AG09319 (cell line): ENCODE measurements at places on chromosomes 6 and 20.

GRCh38 chr6:72182337-72183246 lies 296.2 kb downstream of the RIMS1 start:
- no peak for DNase-seq

GRCh38 chr6:2558861-2559801 lies 191.6 kb downstream of the MYLK4 start:
- no peak for DNase-seq

GRCh38 chr6:169800668-169801395 lies 49.4 kb downstream of the ERMARD start:
- DNase-seq, result no peak

GRCh38 chr6:154358019-154358545 lies 1.5 kb upstream of the IPCEF1 start:
- DNase-seq, result no peak

DNA sequence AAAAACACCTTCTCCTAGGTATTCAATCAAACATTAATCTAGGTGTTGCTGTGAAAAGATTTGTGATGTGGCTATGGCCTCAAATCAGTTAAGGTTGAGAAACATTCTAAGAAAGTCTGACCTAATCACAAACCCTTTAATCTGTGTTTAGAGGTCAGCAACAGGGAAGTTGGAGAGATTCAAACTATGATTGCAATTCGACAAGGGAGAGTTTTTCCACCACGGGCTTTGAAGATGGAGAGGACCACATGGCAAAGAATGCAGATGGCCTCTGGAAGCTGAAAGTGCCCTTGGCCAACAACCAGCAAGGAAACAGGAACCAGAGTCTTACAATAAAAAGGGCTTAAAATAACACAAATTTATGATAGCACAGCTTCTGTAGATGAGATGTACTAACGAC lies 29.6 kb upstream of the LGSN start:
- DNase-seq, result no peak

GRCh38 chr6:69622230-69622629 lies 174.6 kb downstream of the LMBRD1 start:
- DNase-seq, result no peak

DNA sequence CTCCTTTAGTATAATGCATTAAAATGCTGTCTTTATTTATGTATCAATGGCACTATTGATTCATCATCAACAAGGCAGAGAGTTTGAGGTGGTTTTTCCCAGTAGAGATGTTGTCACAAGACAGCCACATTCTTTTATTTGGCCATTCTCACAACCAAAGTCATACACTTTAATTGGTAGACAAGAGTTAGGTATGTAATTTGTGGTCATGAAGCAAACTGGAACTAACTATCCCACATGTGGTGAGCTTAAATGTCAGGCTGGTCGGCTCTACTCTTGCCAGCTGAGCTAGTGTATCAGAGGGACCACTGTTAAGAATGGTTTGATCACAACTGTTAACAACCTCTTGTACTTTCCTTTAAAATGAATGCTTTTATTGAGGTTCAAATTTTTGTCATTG lies 714.6 kb downstream of the CD109 start:
- peak; percentile 28 for DNase-seq

DNA sequence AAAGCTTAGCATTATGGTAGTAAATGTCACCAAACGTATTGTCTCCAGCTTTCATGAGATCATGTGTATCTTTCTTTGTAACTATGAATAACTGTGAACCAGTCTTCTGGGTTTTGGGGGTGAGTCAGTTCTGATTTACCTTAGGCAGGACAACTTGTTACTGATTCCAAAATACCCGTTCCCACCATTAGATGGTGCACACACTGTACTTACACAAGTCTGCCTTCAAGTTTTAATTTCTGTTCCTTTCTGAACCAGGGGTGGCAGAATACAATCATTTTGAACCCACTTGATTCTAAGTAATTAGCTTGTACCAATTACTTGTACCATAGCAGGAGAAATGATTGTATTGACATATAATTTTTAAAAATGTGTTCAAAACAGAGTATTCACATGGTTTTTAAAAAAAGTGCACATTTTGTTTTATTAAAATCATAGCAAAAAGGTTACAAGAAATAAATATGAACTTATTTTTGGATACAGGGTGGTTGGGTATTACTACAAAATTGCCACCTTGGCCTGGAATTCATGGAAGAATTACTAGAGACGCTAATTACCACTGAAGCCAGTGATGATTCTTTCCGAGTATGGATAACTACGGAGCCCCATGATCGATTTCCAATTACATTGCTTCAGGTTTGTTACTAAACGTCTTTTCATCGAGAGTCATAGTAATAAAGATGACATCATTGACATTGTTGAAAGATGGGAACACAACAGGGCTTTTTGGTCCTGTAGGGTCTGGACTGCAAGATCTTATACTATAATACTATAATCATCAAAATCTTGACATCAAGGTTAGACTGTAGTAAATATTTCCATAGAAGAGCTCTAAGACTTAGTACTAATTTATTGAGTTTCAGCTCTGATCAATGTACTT lies 75.2 kb upstream of the GLP1R start:
- DNase-seq, result peak; percentile 22

DNA sequence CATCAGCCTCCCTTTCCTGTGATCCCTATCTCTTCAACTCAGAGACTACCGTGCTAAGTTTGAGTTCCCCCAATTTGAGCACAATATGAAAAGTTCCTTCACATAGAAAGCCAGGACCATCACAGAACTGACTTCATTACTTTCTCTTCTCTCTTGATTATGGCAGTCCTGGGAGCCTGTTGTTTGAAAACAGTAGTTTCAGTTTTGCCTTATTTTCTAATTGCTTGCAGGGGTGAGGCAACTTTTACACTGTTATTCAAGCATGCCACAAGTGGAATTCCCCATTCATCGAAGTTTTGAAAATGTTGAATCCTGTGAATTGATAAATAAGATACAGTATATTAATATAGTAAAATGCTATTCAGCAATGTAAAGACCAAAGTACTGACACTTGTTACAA lies 569.7 kb upstream of the MARCKS start:
- DNase-seq, result no peak

GRCh38 chr6:169168302-169168630 lies 85.4 kb downstream of the THBS2 start:
- DNase-seq, result no peak

GRCh38 chr20:40757087-40757486 lies 68.1 kb upstream of the MAFB start:
- no peak for DNase-seq

- no peak for DNase-seq
Observed at GRCh38 chr6:114521926-114522325, 179.1 kb upstream of the HS3ST5 start.

- DNase-seq, result peak; percentile 76
Observed at GRCh38 chr6:37141281-37142049, 28.5 kb upstream of the PIM1 start.

- DNase-seq, result no peak
Observed at GRCh38 chr6:53335224-53335994, 13.3 kb downstream of the ELOVL5 start.

DNA sequence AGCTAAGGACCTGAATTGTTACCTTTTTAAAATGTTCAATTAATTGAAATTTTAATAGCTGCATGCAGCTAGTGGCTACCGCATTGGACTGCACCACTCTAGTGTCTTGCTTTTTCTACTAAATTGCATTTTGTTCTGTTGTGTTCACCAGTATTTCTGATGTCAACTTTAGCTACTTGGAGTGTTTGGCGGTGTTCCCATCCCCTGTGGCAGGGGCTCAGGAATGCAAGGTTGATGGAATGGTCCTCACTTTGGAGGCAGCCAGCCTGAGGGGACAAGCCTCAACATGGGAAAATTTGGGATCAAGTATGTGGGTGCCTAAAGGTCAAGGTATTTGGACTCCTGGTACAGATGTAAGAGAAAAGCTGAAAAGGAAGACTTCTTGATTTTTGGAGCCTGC lies 230.1 kb upstream of the PRND start:
- DNase-seq, result no peak

GRCh38 chr6:167524261-167525111 lies 199.6 kb downstream of the TTLL2 start:
- no peak for DNase-seq

GRCh38 chr6:33962246-33963027 lies 158.6 kb upstream of the MLN start:
- DNase-seq, result peak; percentile 4

GRCh38 chr6:157155804-157156203 lies 167.5 kb downstream of the TMEM242 start:
- DNase-seq, result no peak

- no peak for DNase-seq
Observed at GRCh38 chr20:33667676-33668465, 1.1 kb downstream of the ACTL10 start.

GRCh38 chr20:43751167-43752050 lies 24.6 kb upstream of the GTSF1L start:
- DNase-seq, result peak; percentile 66

DNA sequence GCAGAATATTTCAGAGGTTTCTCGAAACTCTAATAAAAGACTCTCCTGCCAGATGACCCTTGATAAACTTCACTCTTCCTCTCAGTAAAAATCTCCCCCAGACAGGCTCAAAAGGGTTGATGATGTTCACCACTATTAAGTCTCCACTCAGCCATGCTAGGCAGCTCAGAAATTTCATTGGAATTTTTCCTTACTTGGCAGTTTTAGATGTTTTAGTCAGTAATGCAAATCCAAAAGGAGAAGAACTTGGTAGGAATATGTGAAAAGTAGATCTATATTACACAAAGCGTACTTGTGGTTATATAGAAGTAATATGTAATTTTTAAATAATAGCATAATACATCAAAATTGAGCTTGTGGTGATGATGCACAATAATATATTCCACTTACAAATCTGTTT lies 333.0 kb downstream of the PHF3 start:
- no peak for DNase-seq

GRCh38 chr20:52987295-52987694 lies 15.1 kb downstream of the TSHZ2 start:
- no peak for DNase-seq

DNA sequence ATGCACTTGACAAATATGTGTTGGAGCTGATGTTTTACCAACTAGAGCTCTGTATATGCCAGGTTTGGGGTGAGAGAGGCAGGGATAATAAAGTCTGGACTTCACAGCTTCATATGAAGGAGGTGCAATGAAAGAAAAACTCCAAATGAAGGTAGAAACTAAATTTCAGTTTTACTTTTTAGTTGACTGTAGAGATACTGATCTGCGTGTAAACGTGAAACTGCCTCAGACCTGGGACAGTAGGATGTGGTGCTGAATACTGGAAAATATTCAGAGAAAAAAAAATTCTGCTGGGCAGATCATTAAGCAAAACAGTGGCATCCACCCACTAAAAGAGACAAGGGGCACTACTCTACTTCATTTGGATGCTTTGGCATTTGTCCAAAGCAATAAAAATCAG lies 94.5 kb downstream of the BACH2 start:
- DNase-seq, result no peak

DNA sequence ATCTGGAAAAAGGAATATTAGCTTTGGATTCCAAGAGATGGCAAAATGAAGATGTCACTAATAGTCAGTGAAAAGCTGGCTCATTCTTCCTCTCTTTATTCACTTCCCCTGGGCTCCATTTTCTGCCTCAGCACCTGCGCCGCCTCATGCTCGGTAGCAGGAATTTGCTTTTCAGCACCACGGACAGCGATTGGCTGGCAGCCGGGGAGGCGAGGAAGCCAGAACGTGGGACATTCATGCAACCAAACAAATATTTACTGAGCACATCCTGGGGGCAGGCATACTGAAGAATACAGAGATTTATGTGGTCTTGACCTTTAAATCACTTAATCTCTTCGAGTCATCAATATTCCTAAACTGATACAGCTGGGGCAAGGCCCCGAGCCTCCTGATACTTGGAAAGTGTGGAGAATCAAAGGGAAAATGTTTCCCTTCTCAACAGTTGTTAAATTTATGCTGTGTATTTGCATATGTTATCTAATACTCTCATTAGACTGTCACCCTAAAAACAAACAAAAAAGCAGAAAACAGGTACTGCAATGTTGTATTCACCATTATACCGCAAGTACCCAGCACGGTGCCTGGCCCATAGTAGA lies 12.1 kb upstream of the PDYN start:
- DNase-seq, result peak; percentile 7

- no peak for DNase-seq
Observed at GRCh38 chr6:35343092-35343834, 905 bp downstream of the PPARD start.

DNA sequence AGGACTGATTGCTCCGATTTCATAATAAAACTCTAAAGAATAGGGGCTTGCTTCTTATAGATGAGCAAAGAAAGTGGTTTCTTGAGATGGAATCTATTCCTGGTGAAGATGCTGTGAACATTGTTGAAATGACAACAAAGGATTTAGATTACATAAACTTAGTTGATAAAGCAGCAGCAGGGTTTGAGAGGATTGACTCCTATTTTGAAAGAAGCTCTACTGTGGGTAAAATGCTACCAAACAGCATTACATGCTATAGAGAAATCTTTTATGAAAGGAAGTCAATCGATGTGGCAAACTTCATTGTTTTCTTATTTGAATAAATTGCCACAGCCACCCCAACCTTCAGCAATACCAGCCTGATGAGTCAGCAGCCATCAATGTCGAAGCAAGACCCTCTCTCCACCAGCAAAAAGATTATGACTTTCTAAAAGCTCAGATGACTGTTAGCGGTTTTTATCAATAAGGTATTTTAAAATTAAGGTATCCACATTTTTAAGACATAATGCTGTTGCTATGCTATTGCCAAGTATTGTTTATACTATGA lies 12.7 kb upstream of the MTRF1L start:
- DNase-seq, result no peak

GRCh38 chr20:61516346-61517208 lies 264.5 kb downstream of the CDH4 start:
- no peak for DNase-seq

GRCh38 chr6:90383196-90383822 lies 86.7 kb upstream of the BACH2 start:
- DNase-seq, result no peak

- DNase-seq, result no peak
Observed at GRCh38 chr6:88749849-88750248, 213.6 kb downstream of the RNGTT start.

- no peak for DNase-seq
Observed at GRCh38 chr6:55560290-55560885, 18.6 kb downstream of the HMGCLL1 start.

- peak; percentile 71 for DNase-seq
Observed at GRCh38 chr6:144264270-144265060, 20.7 kb upstream of the UTRN start.
